ENCODE measurements at places on chromosomes 12 and 14.

GRCh38 chr12:74890237-74890599, 319.4 kb downstream of the KCNC2 start:
- DNase-seq, result no peak

DNA sequence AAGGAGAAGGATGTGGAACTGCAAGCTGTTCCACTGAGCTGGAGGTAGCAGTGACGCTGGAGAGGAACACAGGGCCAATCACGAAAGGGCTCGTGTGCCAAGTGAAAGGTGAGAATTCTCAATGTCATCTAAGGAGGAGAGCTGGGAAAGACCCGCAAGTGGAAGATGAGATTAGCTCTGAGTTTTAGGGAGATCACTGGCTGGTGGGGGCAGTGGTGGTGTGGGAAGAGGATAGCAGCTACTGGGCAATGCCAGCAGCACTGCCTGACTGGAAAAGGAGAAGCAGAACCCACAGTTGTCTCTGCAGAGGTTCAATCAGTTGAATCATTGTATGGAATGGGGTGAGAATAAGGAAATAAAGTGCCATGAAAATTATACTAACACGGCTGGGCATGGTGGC, 27.8 kb downstream of the SLC25A47 start:
- DNase-seq, result no peak

DNA sequence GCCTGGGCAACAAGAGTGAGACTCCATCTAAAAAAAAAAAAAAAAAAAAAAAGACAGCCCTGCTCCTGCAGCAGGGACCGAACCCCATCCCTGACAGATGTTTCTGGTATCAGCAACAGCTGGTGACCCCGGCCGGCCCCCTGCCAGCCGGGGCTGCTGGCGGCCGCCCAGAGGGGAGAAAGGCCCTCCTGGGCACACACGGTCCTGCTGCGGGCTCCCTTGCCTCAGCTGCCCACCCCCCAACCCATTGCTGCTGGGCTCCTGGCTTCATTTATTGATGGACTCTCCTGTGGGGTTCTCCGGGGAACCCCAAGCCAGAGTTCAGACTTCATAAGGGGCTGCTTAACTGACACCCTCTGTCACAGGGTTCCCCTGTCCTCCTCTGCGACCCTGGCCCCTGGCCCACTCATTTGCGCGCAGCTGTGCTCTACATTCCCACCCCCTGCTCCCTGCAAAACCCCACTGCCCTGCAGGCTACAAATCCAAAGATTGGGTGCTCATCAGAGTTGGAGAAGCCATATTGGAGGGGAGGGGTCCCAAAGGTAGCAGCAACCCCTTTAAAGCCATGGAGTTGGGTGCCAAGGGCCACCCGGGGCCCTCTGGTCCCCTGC, 103.6 kb upstream of the RTL1 start:
- no peak for DNase-seq

GRCh38 chr14:30521899-30522736, 36.8 kb upstream of the G2E3 start:
- no peak for DNase-seq

- DNase-seq, result no peak
Measured at GRCh38 chr12:32284561-32284960, 114.8 kb upstream of the FGD4 start.

GRCh38 chr14:96627811-96628775, 125.9 kb downstream of the PAPOLA start:
- DNase-seq, result no peak

DNA sequence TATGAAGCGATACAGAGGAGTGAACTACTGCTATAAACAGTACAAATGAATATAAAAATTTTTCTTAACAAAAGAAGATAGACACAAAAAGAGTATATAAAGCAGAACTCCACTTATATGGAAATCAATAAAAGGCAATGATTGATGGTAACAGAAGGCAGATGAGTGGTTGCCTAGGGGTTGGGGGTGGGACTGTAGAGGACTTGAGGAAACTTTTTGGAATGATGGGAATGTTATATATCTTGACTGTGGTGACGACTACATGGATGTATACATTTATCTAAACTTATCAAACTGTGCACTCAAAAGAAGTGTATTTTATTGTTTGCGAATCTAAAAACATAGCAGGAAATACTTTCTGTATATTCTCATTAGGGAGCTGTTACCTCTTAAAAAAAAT, 89.1 kb downstream of the PTCSC3 start:
- no peak for DNase-seq

GRCh38 chr14:82510007-82510406, 976.4 kb upstream of the SEL1L start:
- no peak for DNase-seq

DNA sequence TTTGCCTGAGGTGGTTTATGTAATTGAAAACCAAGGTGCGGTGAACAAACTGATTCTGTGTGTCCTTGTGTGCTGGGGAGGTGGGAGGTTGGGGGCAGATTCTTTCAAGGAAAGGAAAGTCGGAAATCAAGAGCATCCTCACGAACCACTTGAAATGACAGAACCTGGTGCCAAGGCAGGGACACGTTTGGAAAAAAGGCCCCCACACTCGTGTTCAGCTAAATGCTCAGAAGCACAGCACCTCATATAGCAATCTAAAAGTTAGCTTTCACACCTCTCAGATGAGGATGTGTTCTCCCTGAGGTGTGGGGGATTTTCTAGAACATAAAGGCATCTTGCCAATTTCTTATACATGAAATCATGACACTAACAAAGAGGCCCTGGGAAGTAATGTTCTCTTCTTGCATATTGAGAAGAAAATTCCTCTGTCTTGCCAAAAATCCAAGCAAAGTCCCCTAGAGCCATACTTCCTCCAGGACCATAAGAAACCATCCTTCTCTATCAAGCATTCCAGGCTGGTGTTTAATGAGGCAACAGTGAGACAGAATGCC, 119.6 kb downstream of the PLXNC1 start:
- DNase-seq, result no peak

- no peak for DNase-seq
Measured at GRCh38 chr12:101969-102878, 35.7 kb downstream of the IQSEC3 start.

GRCh38 chr12:52049286-52049685, 2.0 kb upstream of the NR4A1 start:
- no peak for DNase-seq

DNA sequence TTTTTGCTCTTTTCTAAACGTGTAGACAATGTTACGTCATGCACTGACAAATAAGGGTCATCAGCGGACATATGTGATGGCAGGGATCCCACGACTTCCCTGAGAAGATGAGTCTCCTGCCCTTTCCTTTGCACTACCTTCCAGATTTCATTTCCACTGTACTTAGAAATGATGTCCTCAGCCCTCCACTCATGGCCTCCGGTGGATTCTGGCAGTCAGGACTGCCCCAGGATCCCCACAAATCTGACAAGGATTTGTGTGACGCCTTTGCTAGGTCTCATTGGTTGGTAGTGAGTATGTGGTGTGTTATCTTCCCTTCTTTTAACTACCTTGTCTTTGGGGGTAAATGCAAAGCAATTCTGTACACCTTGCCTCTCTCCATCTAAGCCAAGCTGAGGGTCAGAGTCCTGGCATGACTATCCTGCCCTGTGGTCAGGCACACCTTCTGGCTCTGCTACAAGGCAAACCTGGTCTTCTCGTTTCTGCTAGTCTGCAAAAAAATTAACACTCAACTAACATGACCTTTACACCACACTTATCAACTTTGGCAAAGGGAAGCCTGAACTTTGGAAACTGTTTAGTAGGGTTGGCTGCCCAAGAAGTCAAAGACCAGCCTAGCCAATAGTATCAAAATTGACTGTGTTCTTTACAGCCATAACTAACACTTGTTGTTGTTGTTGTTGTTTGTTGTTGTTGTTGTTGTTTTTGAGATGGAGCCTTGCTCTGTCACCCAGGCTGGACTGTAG, 17.3 kb upstream of the DHRS4 start:
- DNase-seq, result no peak

DNA sequence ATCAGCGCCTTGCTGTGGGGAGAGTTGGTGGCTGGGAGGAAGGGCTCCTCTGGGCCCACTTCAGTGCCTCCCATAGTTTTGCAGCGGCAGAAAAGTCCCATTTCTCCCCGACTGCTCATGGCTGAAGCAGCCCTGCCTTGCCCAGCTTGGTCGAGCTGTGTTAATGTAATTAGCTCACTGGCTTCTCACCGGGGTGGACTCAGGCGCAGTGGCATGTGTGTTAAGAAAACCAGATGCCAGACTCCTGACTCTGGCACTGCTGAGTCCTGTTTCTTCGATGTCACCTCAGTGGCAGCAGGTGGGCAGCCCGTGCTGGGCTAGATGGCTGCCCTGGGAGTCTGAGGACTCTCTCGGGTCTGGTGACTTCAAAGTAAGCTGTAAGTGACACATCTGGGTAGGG, 47.4 kb downstream of the CHST11 start:
- DNase-seq, result no peak

DNA sequence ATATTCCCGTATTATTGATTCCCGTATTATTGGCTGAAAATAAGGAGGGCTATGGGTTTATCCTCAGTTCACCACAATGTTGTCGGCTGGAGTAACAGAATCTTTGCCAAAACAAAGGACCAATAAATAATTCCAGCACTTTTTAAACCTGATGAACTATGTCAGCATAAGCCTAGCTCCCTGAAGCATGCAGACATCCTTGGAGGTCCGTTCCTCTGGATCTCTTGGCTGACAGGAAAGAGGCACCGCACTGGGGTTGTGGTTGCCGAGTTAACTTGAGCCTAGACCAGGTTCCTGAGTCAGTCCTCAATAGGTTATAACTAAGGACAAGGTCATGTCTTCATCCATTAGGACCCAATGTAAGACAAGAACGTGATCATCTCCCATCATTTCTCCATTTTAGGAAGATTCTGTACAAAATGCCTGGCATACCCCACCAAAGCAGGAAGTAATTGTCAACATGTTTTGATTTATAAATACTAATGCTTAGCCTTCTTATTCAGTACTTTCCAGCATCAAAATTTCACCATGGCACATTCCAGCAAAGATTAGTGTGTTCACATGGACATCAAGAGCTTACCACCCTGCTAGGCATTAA, 36.6 kb downstream of the NID2 start:
- DNase-seq, result no peak

- no peak for DNase-seq
Measured at GRCh38 chr14:99275222-99275584, 3.2 kb upstream of the BCL11B start.

GRCh38 chr12:6370994-6371754, 4.2 kb downstream of the SCNN1A start:
- no peak for DNase-seq

DNA sequence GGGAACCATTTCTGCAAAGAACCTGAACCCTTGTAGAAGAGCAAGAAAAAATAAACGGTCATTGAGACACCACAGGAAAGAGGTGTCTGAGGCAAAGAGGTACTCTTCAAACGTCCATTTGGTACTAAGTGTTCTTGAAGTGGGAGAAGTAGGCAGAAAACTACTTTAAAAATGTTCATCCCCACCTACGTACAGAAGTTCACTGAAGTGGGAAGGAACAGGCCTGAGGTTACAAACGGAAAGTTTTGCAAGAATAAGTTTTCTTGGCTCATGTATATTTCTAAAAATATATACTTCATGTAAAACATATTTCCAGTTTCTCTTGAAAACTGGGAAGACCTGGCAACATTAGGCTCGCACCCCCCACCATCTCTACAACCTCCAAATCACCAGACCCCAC, 61.2 kb downstream of the STXBP6 start:
- DNase-seq, result no peak

DNA sequence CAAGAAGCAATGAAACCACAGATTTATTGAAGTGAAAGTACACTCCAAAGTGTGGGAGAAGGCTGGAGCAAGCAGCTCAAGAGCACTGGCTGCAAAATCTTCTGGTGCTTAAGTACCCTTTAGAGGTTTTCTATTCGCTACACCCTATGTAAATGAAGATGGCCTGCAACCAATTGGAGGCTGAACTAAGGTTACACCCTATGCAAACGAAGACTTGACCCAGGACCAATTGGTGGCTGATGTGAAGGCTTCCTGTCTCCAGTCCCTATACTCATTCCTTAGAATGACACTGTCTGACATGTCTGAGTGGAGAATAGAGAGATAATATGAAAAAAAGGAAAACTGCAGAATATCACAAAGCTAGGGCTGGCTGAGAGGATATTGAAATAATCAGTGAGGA, 57.2 kb downstream of the ALG10B start:
- DNase-seq, result no peak

GRCh38 chr12:6829536-6830220, 1.5 kb downstream of the P3H3 start:
- no peak for DNase-seq

GRCh38 chr12:98369581-98369980, 145.8 kb upstream of the TMPO start:
- DNase-seq, result no peak

DNA sequence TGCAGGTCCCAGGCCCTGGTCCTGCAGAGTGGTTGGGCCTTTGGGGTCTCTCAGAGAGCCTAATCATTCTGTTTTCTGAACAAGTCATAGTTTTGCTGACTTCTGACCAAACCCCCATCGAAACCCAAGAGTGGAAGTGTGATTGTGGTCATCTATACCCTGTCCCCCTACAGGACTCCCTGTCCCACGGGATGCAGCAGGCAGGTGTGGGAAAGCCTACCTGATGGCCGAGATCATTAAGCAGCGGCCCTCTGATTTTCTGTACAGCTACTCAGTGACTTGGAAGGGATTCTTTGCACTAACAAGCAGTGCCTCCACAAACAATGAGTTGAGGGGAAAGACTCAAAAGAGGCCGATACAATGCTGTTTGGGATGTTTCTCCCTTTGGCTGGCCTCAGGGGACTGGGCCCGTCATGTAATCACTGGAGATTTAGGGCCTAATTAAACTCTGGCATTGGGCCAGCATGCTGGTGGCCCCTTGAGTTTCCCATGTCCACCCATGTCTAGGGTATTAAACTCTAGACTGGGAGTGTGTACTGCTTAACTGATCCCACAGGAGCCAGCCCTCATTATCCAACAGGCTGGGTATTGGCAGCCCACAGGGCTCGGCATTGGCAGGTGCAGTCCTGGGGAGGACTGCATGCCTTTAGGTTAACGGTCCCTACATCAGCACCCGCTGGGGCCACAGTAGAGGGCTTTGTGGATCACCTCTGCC, 192.8 kb downstream of the ZFP36L1 start:
- no peak for DNase-seq

- no peak for DNase-seq
Measured at GRCh38 chr14:50839048-50839447, 8.1 kb upstream of the NIN start.

- no peak for DNase-seq
Measured at GRCh38 chr14:87430810-87431209, 562.2 kb downstream of the GALC start.

GRCh38 chr12:103844305-103844704, 3.3 kb upstream of the NT5DC3 start:
- DNase-seq, result no peak

DNA sequence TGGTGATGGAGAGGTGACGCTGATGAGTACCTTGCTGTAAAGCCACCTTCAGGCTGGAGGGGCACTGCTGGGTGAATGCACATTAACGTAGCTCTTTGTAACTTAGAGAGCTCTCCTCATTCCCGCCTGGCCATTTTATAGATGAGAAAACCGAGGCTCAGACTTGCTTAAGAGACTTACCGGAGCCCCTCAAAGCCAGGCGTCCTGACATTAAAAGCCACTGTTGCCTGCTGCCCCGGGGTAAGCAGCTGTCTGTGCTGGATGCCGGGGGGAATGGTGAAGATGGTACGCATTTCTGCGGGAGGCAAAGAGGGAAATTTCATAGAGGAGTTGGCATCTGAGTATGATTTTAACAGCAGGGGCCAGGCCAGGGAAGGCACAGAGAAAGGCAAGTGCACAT, 49.6 kb upstream of the VRK1 start:
- no peak for DNase-seq
